Stimulated activated CD8-positive, alpha-beta memory T cell treated with anti-CD3 and anti-CD28 coated beads, Interleukin-4, amount 100 ng/mL, for 1 hour (primary cell): ENCODE measurements at places on chromosomes 7 and 10.

DNA sequence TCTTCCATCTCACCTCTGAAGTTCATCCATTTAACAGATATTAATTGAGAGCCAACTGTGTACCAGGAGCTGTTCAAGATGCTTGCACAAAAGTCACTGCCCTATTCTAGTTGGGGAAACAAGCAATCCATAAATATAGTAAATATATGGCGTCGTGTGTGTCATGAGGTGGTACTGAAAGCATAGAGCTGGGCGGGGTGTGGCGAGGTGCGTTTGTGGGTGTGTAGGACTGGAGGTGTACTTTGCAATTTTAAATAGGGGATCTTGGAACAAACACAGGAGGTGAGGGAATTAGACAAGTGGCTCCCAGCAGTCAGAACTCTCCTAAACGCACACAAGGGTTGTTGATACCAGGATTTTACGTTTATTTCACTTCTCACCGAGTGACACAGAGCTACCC lies 490 bp upstream of the ZNF239 start:
- no peak for DNase-seq

DNA sequence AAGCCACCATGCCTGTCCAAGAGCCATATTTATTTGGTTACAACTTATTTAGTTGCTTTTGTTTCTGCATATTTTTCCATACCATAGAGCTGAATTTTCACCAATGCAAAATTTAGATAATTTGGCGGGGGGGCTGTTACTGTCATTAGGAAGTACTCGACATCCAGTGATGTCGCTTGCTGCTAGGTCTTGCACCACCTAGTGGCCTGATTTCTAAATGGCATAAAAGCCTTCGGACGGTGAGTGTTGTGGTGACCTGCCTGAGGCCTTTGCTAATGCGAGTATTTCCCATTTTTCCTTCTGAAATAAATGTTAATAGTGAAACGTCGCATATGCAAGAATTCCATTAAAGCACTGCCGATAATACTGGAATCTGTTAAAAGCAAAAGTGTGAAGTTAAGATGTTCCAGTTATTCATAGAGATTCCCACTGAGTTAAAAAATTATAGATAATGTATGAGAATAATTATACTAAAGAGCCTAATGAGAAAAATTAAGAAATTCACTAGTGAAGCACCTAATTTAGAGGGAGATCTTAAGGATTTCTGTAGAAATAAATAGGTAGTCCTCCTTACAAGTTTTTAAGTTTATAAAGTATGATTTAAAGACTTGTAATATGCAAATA lies 86.1 kb upstream of the DNAJB6 start:
- no peak for DNase-seq

DNA sequence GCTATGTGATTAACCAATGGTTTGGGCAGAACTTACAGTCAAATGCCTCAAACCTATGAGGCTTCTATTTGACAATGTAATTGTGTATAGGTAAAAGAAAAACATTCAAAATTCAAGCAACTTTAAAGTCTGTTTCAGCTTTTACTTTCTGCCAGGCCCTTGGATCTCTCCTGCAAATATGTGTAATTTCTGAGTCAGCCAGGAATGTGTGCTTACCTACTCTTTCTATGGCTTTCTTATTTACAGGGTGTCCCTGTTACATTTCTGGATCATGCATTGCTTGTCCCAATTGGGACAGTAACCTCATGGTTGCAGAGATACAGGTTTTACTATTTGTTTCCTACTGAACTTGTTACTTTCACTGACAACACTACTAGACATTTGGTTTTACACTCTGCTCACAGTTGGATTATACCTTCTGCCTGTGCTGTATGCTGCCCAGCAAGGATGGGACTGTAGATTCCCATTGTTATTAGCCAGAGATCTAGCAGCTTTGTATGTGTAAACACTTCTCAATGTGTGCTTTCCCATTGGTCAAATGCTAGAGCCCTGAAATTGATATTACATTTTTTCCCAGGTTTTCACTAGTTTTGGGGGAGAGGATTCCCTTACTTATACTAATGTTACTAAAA lies 355.3 kb downstream of the ARL4A start:
- DNase-seq, result no peak

- DNase-seq, result no peak
Measured at GRCh38 chr7:91157579-91158320, 106.5 kb upstream of the FZD1 start.

- no peak for DNase-seq
Measured at GRCh38 chr10:14032406-14032998, 298.2 kb downstream of the FRMD4A start.
